GM04504 (cell line): ENCODE measurements at places on chromosomes 5 and 9.

- DNase-seq = no peak
Observed at GRCh38 chr5:100518377-100518776, 16.8 kb upstream of the FAM174A start.

- DNase-seq = no peak
Observed at GRCh38 chr9:14618836-14619420, 74.3 kb downstream of the ZDHHC21 start.

DNA sequence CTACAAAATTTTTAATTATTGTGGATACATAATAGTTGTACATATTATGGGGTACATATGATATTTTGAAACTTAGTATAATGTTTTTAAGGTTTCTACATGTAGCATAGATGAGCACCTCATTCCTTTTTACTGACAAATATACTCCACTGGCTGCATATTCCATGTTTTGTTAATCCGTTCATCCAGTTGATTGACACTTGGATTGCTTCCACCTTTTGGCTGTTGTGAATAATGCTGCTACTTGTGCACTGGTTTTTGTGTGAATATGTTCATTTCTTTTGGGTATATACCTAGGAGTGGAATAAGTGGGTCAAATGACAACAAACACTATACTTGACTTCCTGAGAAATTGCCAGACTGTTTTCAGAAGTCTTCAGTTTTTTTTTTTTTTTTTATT, 2.8 kb upstream of the ENTREP1 start:
- DNase-seq = no peak

- DNase-seq = peak; percentile 53
Observed at GRCh38 chr5:121273833-121274433, 577.7 kb upstream of the FTMT start.

DNA sequence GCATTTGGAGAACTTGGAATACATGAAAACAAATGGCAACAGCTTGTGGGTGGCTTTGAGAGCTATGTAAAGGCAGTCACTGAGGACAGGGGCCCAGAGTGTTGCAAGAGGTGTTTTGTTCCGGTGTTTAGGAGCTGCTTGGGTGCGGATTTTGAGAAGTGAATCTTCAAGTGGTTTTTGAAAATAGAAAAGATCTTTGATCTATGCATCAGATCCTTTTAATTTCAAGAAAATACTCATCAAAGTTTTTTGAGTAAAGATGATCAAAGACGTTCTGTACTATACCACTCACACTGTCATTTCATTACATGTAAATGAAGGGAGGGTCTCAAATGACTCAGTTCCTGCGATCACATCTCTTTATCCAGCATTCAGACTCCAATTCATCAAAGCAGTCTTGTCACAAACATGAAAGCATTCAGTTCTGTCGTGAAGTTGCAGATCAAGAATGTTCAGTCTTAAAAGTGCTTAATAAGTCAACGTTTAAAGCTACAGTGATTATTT, 112.5 kb downstream of the WDR41 start:
- DNase-seq = no peak

- DNase-seq = no peak
Observed at GRCh38 chr5:127652952-127653611, 4.2 kb downstream of the CTXN3 start.

- no peak for DNase-seq
Observed at GRCh38 chr9:94554439-94555331, at the start of gene PCAT7. TSS of gene PCAT7 (plus strand) at chr9:94555083.
